ENCODE measurements at places on chromosomes 2 and 18.
A peak's percentile ranks its signal among the peaks of the same experiment; 100 is the strongest.

- DNase-seq: no peak
- no peaks in the 10 kb centered on the region for H3K36me3 ChIP-seq
- no peak overlapping the region for H3K4me3 ChIP-seq
- no peaks in the 10 kb centered on the region for H3K4me1 ChIP-seq
These were observed 1412.0 kb upstream of the ZEB2 start for GRCh38 chr2:145931781-145932395.

GRCh38 chr2:36168115-36168514, 187.5 kb upstream of the CRIM1 start:
- H3K4me1 ChIP-seq: no peaks in the 10 kb centered on the region
- H3K4me3 ChIP-seq: no peak overlapping the region
- no peaks in the 10 kb centered on the region for H3K27me3 ChIP-seq
- no peaks in the 10 kb centered on the region for H3K36me3 ChIP-seq
- H3K27ac ChIP-seq: no peak overlapping the region

DNA sequence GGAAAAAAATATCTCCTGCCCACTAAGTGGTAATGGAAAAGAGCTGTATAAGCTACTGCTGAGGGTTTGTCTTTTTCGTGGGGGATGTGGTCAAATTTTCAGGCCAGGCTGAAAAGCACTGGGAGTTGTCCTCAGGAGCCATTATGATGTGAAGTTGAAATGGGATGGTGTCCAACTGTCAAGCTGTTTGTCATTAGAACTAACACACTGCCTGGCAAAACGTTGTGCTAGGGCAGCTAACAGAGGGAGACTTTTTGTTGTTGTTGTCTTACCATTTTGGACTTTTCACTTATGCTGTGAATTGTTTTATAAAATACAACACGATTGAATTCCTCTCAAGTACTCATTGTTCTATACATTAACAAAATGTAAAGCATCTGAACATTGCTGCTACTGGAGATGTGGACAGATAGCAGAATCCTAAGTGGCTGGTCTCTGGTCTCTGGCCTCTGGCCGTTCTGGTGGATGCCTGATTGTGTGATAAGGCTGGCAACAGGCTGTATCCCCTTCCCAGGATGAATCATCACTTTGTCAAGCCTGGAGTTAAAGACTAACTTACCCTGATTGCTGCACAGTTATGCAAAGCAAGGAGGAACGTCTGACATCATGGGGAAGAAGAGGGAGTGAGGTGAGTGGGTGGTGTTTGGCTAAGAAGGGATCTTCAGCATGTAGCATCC, 2.3 kb downstream of the MYO1B start:
- H3K4me1 ChIP-seq: peaks cover 3% of the 10 kb centered on the region
- peak; percentile 76 for DNase-seq
- H3K36me3 ChIP-seq: no peaks in the 10 kb centered on the region
- peak overlapping the region; percentile 85 for H3K27ac ChIP-seq

DNA sequence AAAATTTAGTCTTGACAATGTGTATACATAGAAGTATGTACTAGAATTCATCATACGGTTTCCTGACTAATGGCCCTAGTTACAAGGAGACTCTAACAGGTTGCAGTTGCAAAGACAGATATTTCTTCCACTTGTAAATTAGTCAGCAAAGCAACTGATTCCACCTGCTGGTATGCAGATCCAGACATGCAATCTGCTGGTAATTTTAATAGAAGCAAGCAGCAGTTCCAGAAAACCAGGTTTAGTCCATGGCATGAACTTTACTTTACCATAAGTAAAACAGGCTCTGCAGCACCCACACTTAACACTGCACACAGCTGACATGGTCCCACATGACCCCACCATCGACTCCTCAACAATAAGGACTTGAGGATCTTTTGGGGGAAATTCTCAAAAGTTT, 110.9 kb upstream of the SP3 start:
- H3K27ac ChIP-seq: no peak overlapping the region
- no peak overlapping the region for H3K4me3 ChIP-seq
- no peaks in the 10 kb centered on the region for H3K36me3 ChIP-seq
- no peak for DNase-seq
- no peaks in the 10 kb centered on the region for H3K27me3 ChIP-seq

GRCh38 chr2:25955869-25956535, 26.3 kb downstream of the KIF3C start:
- no peaks in the 10 kb centered on the region for H3K27me3 ChIP-seq
- no peak for DNase-seq
- H3K4me1 ChIP-seq: no peaks in the 10 kb centered on the region

GRCh38 chr2:241034490-241035141, 36.2 kb downstream of the SNED1 start:
- no peaks in the 10 kb centered on the region for H3K4me1 ChIP-seq
- no peak overlapping the region for H3K4me3 ChIP-seq
- DNase-seq: no peak
- H3K36me3 ChIP-seq: no peaks in the 10 kb centered on the region
- no peaks in the 10 kb centered on the region for H3K27me3 ChIP-seq
- no peak overlapping the region for H3K27ac ChIP-seq

DNA sequence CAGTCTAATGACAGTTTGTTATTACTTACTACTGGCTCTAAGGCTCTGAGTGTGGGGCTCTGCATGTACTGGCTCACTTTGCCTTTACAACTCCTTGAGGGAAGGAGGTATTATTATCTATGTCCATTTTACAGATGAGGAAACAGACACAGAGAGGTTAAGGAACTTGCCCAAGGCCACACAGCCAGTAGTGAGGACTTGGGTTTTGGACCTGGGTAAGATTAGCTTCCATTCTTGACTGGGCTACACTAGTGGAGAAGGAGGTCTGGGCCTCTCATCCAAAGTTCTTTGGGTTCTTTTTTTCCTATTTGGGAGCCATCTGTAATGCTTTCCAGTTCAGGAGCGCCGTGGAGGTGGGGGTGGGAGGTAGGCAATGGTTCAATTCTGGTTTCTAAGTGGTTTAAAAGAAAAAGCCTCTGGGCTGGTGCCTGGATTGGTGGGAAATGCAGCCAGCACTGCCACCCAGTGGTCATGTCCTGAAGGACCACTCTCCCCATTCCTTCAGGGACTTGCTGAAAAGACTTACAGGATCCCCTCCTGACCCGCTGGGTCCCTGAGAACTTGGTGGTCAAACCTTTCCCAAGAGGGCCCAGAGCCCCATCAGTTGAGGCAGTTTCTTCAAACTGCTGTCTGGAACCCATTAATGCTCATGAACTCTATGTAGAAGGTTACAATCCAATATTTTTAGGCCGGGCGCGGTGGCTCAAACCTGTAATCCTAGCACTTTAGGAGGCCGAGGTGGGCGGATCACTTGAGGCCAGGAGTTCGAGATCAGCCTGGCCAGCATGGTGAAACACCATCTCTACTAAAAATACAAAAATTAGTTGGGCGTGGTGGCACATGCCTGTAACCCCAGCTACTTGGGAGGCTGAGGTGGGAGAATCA, 38.6 kb upstream of the NOTO start:
- peak; percentile 62 for DNase-seq
- no peaks in the 10 kb centered on the region for H3K36me3 ChIP-seq
- H3K4me3 ChIP-seq: no peak overlapping the region
- H3K27ac ChIP-seq: no peak overlapping the region
- no peaks in the 10 kb centered on the region for H3K4me1 ChIP-seq

- H3K27ac ChIP-seq: no peak overlapping the region
- H3K4me1 ChIP-seq: peaks cover 4% of the 10 kb centered on the region
- H3K36me3 ChIP-seq: no peaks in the 10 kb centered on the region
- no peaks in the 10 kb centered on the region for H3K27me3 ChIP-seq
These were observed 2.4 kb downstream of the TMEM185B start for GRCh38 chr2:120220756-120221155.

DNA sequence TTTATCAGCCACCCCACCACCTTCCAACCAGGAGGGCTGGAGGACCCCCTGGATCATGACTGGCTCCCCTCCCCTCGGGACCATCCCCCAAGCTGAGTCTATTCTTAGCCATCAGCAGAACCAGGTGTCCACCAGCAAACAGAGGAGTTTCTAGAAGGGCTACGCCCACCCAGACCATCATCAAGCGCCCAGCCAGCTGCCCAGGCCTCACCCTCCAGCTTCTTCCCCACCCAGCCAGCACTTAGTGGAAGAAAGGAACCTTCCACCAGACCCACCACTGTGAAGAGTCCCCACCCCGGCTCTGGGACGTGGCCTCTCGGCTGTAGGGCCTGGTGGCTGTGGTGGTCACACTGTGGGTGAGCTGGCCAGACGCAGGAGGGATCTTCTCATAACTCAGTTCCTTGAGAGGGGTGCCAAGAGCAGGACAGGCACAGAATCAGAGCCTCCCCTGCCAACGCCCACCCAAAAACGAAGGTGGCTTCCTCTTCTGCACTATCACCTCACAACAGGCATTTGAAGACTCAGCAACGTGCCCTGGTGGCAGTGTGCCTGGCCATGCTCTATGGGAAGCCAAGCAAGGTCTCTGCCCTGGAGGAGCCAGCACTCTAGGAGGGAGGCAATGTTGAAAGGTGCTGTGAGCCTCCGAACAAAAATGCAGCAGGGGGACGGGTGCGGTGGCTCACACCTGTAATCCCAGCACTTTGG, 19.0 kb downstream of the BIN1 start:
- H3K4me3 ChIP-seq: no peak overlapping the region
- no peaks in the 10 kb centered on the region for H3K27me3 ChIP-seq
- peaks cover 19% of the 10 kb centered on the region for H3K4me1 ChIP-seq
- no peaks in the 10 kb centered on the region for H3K36me3 ChIP-seq
- peak overlapping the region; percentile 56 for H3K27ac ChIP-seq

DNA sequence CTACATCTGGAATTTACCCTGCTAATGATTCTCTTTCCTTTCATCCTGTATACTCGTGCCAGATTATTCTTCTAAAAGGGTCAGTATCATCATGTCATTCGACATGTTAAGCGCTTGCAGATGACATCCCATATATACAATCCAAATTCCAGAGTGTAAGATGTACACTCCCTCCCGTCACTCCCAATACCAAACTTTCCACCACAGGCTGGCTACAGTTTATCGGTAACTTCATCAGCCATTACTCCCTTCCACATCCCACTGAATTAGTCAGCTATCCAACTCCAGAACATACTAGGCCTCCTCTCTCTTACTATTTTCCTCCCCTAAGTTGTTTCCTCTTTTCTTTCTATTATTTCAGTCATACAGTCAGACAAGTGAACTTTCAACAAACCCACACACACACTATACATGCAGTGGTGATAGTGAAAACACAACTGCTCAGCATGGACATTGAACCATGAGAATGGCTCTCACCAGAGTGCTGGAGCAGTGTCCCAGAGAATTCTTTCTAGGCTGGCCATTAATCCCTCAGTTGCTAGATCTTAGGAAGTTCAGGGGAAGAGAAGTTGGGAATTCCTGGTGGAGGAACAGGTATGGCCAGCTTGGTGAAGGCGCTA, 10.6 kb upstream of the NMI start:
- no peaks in the 10 kb centered on the region for H3K4me1 ChIP-seq
- no peak for DNase-seq
- H3K27me3 ChIP-seq: no peaks in the 10 kb centered on the region
- no peaks in the 10 kb centered on the region for H3K36me3 ChIP-seq
- H3K4me3 ChIP-seq: no peak overlapping the region

DNA sequence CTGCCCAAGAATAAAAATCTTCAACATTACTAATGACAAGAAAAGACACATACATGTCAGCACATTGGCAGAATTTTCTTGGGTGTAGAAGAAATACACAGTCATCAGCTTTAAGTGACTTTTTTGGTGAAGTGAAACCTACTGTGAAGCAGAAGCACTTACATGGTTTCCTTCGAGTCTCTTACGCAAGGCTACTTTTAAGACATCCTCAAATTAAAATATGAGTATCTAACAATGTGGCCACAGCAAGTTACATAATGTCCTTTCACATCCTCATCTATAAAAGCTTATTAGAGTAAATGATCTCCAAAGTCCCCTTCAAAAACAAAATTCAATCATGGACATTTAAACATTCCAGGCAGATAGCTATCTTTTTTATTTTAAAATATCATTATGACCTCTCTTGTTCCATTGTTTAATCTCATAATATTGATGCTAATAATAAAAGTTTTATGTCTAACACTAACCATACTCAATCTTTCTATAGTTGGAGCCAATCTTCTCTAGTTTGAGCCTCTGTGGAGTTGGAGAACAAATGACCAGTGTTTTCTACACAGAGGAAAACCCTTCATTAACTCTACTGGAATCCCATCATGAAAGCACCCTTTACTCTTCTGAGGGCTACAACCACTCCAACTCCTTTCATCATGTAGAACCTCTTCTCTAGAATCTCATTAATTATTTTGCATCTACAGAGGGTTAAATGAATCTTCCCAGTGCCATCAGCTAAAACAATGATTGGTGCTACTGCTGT, 182.2 kb upstream of the ZFP36L2 start:
- H3K27ac ChIP-seq: no peak overlapping the region
- no peak overlapping the region for H3K4me3 ChIP-seq
- no peaks in the 10 kb centered on the region for H3K27me3 ChIP-seq
- no peaks in the 10 kb centered on the region for H3K36me3 ChIP-seq
- no peaks in the 10 kb centered on the region for H3K4me1 ChIP-seq

DNA sequence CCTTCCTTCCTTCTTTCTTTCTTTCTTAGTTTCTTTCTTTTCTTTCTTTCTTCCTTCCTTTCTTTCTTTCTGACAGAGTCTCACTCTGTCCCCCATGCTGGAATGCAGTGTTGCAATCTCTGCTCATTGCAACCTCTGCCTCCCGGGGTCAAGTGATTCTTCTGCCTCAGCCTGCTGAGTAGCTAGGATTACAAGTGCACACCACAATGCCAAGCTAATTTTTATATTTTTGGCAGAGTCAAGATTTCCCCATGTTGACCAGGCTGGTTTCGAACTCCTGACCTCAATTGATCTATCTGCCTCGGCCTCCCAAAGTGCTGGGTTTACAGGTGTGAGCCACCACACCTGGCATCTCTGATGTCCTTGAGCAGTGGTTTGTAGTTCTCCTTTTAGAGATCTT, 48.5 kb downstream of the IL1R2 start:
- H3K4me1 ChIP-seq: no peaks in the 10 kb centered on the region
- DNase-seq: no peak
- H3K27me3 ChIP-seq: no peaks in the 10 kb centered on the region
- H3K27ac ChIP-seq: no peak overlapping the region
- H3K4me3 ChIP-seq: no peak overlapping the region

- H3K4me3 ChIP-seq: no peak overlapping the region
- H3K36me3 ChIP-seq: no peaks in the 10 kb centered on the region
- H3K27ac ChIP-seq: peak overlapping the region; percentile 66
These were observed 108.4 kb downstream of the POLR1A start for GRCh38 chr2:85997017-85997970.

DNA sequence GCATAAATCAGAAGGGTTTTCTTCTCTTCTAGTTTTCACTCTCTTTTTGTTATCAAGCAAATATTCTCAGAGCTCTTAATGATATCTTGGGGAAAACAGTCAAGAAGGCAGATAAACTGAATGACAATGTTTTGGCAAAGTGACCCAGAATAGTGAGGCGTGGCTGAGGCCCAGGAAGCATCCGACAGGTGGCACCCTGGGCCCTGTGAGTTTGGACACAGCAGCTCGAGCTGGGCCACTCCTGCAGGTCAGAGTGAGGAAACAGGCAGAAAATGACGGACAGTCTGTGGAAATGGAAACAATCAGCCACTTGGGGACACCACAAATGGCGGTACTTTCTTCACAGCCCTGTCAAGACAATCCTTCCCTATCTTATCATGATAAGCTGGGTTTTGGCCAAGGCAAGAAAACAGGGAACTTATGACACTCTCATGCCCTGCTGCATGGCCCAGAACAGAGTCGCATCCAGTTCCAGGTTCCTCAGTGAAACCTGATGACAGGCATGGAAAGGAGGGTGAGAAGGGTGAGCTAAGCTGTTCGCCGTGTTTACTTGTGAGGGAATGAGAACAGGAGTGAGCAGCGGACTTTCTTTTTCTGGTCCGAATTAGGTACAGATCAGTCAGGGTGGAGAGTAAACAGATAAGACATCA, 32.1 kb downstream of the MRPL44 start:
- DNase-seq: peak; percentile 56
- H3K27me3 ChIP-seq: no peaks in the 10 kb centered on the region
- H3K4me1 ChIP-seq: no peaks in the 10 kb centered on the region
- no peaks in the 10 kb centered on the region for H3K36me3 ChIP-seq

GRCh38 chr2:65885266-65885665, 452.9 kb upstream of the SPRED2 start:
- H3K4me3 ChIP-seq: no peak overlapping the region
- H3K27ac ChIP-seq: no peak overlapping the region
- DNase-seq: no peak
- no peaks in the 10 kb centered on the region for H3K4me1 ChIP-seq

Data from colonic mucosa (tissue), 4 donors.